ENCODE measurements at places on chromosomes 7 and 10. TPM values are rescaled to one million over a fixed set of nuclear protein-coding genes. Genes with fewer than 3 reads are reported as not detected.

The TCAF2 gene
- 0.45 TPM for total RNA-seq

The CYP3A4 gene
- not detected for total RNA-seq

The MCM10 gene
- total RNA-seq = 0.23 TPM

The PROSER2 gene
- 1.7 TPM for total RNA-seq

- no peak for DNase-seq
These were observed 11.7 kb downstream of the C1QL3 start for GRCh38 chr10:16509996-16510395.

- DNase-seq = no peak
These were observed 24.5 kb downstream of the SNX13 start for GRCh38 chr7:17915796-17916195.

- DNase-seq = no peak
These were observed 79.1 kb downstream of the AASS start for GRCh38 chr7:122064971-122065370.

DNA sequence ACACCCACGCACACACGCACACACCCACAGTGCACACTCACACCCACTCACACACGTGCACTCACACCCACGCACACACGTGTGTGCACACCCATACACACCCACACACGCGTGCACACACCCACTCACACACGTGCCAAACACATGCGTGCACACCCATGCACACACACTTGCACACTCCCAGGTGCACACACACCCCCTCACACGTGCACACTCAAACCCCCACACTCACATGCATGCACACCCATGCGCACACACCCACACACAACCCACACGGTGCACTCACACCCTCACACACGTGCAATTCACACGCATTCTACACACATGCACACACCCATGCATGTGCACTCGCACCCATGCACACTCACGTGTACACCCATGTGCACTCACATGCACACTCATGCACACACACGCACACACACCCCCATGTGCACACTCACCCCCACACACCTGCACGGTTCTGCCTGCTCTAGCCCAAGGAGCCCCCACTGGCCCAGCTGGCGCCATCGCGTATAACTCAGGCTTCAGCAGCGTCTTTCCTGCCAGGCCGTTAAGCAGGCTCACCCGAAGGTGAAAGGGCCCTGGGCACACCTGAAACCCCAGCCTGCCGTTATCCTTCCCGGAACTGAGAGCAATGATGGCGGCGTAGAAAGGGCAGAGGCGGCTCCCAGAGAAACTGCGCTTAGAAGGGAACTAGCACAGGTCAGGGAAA lies 63.9 kb upstream of the PDGFA start:
- DNase-seq = peak; percentile 38

DNA sequence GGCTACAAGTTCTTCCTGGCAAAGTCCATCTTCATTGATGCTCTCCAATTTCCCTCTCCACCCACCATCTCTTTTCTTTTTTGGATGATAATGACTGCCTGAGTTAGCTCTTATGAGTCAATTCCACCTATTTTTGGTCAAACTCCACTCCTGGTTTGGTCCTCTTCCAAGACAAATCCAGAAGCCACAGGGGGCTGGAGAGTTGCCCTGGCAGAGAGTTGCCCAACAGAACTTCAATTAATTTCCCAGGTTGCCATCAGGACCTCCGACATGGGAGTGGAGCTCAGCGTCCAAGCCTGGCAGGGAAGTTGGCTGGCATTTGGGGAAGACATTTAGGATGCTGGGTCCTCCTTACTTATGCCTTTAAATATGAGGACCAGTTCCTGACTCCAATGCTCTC lies 29.2 kb upstream of the KCNMA1 start:
- no peak for DNase-seq

- DNase-seq = no peak
These were observed 297.9 kb downstream of the DGKB start for GRCh38 chr7:14604606-14605005.

GRCh38 chr10:5502571-5503476 lies 3.5 kb upstream of the CALML5 start:
- no peak for DNase-seq

- DNase-seq = no peak
These were observed 308.9 kb downstream of the GRID1 start for GRCh38 chr10:86057708-86058107.

DNA sequence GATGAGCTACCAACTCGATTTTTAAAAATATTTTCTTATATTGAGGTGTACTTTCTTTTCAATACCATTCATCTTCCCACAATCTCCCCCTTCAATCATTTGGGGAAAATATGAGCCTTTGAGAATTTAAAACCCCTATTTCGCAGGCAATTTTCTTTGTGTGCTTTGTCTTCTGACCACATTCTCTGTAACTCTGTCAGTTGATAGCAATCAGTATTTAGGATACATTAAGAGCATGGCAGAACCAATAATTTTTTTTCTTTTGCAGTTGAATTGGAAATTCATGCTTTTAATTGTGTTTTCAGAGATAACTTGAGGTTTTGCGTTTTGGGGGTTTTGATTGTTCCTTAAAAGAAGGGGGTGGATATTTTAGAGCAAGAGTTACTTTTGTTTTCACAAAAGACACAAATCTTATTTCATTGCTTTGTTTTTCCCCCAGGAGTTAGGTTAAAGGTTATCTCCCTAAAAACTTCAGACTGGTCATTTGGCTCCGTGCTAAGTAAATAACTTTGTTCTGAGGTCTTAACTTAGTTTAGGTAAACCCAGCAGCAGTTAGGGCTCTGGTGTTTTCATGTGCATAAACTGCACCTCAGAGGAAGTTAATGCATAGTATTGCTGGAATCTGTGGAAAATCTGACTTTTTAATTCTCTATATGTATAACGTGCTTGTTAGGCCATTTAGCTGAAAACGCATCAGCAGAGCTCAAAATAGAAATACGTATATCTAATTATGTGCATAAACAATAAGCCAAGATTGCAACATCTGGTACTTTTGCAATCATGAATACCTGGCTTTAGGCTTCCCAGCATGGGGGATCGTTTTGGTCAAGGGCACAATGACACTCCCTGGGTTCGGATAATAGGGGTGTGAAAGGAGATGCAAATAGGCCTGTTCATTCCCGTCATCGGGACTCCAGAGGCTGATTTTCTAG lies 676.4 kb upstream of the ANKRD30A start:
- no peak for DNase-seq

GRCh38 chr7:80722616-80723195 lies 84.3 kb downstream of the CD36 start:
- peak; percentile 78 for DNase-seq

DNA sequence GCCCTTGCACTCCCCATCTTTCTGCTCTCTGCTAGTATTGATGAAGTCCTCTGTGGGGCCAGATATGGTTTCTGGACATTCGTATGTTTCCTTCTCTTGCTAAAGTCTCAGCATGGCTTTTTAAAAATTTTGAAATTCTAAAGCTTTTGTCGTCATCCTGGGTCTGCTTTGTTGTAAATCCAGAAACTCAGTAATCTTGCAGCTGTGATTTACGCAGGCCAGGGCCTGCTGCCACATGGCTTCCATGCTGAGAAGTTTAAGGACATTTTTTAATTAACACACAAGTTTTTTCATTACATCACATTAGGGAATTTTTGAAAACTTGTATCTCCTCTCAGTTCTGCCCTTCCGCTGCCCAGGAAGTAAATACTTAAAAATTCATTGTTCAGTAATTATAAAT lies 686.1 kb upstream of the IGFBP3 start:
- DNase-seq = peak; percentile 86

DNA sequence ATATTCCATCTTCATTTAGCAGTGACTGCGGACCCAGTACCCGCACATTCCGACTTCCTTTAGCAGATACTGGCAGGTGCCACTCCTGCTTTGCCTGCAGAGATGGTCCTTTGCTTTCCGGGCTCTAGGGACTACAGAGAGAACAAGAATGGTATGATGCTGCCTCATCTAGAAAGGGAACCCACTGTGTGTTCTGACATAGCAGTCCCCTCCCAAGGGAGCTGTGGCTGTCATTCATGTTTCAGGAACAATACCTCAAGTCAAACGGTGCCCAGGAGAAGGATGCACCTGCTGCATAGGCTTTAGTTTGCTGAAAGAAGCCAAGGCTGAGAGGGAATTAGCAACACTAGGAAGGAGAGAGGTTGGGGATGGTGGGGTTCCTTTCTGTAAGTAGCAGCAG lies 15.9 kb upstream of the TMEM72 start:
- DNase-seq = no peak
